D341Med (cell line): ENCODE measurements at places on chromosomes 3 and 15.

GRCh38 chr3:62144482-62144881 lies 228.9 kb downstream of the FEZF2 start:
- DNase-seq = no peak

GRCh38 chr15:79310612-79310984 lies 314 bp upstream of the TMED3 start:
- no peak for DNase-seq

- no peak for DNase-seq
Observed at GRCh38 chr15:82737975-82738374, 28.3 kb upstream of the AP3B2 start.

DNA sequence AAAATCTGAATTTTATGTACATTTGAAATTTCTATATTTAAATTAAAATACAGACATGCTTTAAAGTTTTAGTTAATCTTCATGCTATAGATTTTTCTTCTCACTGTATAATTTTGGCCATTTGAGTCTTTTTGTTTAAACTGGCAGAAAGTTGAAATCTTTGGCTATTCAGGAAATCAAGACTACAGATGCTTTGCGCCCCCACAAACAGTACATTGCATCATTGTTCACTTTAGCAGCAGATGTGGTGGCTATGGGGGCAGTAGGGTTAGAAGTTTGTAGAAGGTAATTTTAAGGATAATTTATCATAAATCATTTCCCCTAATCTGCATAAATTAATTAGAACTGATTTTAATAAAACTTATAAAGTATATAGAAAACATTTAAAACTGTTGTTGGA lies 20.9 kb downstream of the SPPL2A start:
- no peak for DNase-seq

GRCh38 chr3:40996827-40997710 lies 202.2 kb upstream of the CTNNB1 start:
- no peak for DNase-seq

DNA sequence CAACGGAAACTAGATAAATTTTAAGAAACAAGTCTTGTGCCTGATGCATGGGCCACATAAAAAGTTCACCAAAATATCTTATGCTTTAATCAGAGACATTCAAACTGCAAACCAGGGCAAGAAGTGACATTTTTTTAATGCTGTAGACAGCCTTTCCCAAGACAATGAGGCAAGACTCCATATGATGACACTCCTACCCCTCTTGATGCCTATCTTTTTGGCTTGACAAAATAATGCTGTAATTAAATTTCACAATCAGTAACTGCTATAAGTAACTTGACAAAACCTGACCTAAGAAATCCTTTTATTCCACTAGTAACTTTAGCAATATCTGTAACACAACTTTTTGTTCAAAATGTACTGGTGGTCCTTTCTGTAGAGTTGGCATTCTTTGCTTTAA lies 48.7 kb downstream of the ECT2 start:
- no peak for DNase-seq

DNA sequence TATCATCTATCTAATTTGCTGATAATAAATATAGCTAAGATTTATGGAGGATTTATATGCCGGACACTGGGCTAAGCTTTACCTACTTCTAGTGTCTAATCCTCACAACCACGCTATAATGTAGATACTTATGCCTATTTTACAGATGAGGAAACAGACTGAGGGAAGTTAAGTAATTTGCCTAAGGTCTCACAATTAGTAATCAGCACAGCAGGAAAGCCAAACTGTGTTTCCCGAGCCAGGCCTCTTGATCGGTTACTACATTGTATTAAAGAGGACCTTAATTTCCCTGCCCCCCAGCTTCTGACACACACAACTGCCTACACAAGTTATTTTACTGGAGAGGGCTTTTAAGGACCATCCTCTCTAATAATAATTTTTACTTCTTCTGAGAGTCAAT lies 40.9 kb downstream of the ONECUT1 start:
- no peak for DNase-seq
